ENCODE measurements at places on chromosomes 6 and 20.

DNA sequence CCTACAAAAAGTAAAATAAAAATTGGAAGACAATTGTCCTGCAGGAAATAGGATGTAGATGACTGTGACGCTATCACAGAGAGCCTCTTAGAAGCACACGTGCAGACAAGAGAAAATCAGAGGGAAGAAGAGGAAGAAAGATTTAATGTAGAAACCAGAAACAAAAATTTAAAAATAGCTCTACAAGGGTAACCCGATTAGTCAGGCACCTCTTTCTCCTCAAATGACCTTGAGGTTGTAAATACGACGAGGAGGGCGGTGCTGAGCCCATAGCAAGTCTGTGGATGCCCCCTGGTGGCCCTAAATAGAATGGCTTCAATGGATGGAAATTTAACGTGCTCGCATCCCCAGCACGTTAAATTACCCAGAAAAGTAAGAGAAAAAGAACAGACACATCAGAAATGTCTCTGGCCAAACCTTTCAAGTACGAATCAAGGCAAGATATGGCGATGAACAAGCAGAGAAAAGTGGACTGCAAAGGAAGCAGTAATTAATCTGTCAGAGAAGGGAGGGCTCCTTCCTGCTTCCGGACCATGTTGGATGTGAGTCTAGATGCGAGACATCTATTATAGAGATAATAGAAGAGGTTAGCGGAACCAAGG is 4.2 kb upstream of the PRPH2 start:
- no peak for DNase-seq

DNA sequence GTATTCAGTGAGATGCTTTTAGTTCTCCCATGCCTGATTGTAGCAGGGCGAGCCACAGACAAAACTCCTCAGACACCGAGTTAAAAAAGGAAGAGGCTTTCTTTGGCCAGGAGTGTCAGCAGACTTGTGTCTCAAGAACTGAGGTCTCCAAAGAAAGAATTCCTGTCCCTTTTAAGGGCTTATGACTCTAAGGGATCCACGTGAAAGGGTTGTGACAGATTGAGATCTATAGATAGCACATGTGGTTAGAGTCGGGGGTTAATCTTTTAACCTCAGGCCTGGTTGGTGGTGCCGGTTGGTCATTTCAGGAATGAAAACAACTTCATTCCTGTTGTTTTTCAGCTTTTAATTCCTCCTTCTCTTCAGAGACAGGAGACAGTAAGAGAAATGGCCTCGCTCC is 168.8 kb upstream of the GRIK2 start:
- DNase-seq = no peak

GRCh38 chr6:53244399-53244931 is 95.8 kb upstream of the GCM1 start:
- DNase-seq = no peak

- DNase-seq = no peak
Observed at GRCh38 chr20:25464501-25465242, 57.2 kb downstream of the GINS1 start.

GRCh38 chr20:59424976-59425375 is 124.6 kb downstream of the EDN3 start:
- no peak for DNase-seq

GRCh38 chr20:346640-347316 is at the start of gene NRSN2:
Gene NRSN2, plus strand, starts transcription at chr20:347111. Its CDS starts 2,533 bp downstream, at chr20:349644.
- DNase-seq = no peak

- no peak for DNase-seq
Observed at GRCh38 chr20:1857466-1857865, 37.7 kb upstream of the SIRPA start.

DNA sequence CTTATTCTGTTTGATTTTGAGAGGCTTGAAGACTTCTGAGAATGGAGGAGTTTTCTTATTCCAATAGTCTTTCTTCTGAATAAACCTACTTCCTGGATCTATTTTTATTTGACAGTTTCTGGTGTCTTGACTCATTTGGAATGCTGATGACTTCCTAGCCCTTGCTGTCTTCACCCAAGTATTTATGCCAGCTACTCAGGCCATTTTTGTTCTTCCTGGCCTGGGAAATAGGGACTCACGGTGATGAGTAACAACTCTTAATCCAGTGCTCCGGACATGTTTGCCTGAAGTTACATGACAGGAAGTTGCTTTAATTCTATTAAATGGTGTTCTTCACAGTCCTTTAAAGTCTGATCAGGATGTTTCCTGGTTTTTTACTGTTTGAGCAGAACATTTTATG is 272.1 kb upstream of the EYS start:
- no peak for DNase-seq

All from right renal cortex interstitium (tissue), 3 donors.